ENCODE measurements at places on chromosomes 11 and 22.

- no peak for DNase-seq
These were observed 141.9 kb downstream of the CSNK2A3 start for GRCh38 chr11:11211186-11211585.

- DNase-seq, result no peak
These were observed 12.8 kb upstream of the CLPB start for GRCh38 chr11:72446929-72447769.

DNA sequence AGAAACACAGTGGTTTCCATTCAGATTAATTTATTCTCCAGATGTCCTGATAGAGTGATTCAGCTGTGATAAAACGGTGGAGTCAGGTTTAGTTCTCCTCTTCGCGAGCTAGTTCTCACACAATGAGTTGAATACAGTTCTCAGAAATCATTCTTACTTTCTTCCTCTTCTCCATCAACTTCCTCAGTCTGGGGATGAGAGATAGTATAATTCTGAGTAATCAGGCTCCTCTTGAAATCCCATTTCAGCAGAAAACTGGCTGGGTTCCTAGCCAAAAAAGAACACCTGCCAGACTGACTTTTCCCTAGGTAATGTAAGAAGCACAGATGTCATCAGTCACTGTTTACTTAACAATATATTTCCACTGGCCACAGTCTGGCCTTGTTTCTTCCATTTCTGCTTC lies 76.7 kb downstream of the SVIP start:
- DNase-seq, result no peak

GRCh38 chr11:1755692-1756561 lies 5.5 kb upstream of the IFITM10 start:
- no peak for DNase-seq

DNA sequence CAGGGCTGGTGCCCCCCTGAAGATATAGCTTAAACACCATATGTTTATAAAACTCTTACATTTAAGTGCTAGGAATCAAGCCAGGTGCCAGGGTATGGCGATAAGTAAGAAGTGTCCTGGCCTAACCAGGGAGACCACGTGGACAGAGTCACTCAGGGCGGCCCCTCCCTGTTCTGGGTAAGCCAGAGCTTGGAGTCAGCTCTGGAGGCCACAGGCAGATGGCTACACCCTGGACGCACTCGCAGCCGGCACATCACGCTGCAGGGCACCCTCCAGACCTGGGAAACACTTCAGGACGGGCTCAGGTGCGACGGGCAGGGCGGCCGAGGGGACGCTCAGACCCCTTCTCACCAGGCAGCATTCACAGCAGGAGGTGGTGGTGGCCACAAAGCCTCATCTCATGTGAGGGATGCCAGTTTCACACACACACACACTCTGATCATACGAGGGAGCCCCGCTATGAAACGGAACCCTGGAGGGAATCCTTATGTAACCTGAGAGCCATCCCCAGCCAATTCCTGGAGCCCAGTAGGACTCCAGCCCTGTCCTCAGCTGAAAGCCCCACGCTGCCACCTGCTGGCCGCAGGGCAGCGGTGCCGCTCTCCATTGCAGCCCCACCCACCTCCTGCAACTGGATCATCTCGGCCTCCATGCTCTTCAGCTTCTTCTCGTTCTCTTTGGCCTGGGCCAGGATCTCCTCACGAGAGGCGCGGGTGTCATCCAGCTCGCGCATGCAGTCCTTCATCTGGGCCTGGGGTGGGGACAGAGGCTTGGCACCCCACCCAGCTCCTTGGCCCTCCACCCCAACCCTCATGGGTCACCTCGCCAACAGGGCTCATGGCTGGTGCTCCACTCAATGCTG lies 33.4 kb downstream of the APOL1 start:
- peak; percentile 60 for DNase-seq
